ENCODE measurements at places on chromosomes 2 and 18.

DNA sequence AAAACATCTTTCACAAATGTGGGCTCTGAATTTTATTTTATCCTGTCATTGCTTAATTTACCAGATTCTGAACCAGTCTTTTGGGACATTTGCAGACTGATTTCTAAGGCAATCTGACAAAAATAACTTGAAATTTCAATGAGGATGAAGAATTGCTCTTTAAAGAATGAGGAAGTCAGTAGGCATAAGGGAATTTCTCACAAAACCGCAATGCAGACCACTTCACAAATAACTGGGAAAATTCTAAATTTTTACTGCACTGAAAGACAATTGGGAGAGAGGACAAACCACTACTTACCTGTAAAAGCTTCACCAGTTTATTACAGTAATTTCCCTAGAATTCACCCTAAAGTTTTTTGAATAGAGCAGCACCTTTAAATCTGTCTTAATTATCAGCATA lies 736.3 kb downstream of the NRXN1 start:
- DNase-seq, result no peak

- DNase-seq, result no peak
Observed at GRCh38 chr2:197294260-197294659, 16.3 kb downstream of the ANKRD44 start.

DNA sequence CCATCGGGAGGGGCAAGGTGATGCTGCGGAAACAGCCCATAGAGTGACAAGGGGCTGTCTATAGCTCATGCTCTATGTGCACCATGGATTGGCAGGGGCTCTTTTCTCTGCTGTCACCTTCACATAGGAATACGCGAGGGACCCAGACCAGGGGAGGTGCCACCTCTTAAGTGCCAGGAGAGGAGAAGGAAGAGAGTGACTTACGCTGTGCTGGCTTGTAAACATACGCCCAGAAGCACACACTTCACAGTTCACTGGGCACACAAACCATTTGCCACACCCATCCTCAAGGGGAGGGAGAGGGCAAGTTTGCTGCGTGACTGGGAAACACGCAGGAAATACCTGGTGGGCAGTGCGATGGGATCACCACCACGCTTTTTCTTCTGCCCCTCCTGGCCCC lies 65.1 kb upstream of the GPR45 start:
- no peak for DNase-seq

DNA sequence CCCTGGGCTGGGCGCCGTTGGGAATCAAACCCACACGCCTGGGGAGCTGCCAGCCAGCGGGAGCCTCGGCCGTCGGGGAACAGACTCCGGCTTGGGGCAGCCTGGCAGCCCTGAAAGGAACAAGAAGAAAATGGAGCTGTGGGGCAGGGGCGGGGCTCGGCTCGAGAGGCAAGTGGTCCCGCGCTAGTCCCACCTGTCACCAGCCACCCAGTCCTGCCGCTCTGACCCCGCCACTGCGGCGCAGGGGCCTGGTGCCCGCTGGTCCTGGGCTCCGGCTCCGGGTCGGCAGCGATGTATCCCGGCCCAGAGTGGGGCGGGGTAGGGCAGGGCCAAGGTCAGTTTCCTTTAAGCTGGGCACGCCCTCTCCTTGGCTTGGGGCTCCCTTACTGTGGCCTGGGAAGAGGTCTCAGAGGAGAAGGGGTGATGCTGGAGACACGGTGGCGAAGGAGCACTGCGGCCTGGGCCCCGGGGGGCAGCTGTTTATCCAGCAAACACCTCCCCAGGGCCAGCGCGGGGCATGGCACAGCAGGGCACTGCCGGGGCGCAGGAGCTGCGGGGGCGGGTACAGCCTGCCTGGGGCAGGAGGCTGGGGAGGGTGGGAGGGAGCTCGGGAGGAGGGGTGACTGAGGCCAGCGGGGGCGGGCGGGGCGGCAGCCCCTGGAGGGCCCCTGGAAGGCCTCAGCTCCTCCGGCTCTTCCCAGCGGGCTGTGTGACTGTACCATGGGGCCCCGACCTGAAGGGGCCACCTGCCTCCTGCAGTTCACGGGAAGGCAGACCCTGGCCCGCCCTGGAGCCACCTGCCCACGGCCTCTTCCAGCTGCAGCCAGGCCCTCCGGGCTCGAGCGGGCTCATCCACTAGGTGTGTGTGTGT lies 15.6 kb downstream of the ODC1 start:
- DNase-seq, result no peak

DNA sequence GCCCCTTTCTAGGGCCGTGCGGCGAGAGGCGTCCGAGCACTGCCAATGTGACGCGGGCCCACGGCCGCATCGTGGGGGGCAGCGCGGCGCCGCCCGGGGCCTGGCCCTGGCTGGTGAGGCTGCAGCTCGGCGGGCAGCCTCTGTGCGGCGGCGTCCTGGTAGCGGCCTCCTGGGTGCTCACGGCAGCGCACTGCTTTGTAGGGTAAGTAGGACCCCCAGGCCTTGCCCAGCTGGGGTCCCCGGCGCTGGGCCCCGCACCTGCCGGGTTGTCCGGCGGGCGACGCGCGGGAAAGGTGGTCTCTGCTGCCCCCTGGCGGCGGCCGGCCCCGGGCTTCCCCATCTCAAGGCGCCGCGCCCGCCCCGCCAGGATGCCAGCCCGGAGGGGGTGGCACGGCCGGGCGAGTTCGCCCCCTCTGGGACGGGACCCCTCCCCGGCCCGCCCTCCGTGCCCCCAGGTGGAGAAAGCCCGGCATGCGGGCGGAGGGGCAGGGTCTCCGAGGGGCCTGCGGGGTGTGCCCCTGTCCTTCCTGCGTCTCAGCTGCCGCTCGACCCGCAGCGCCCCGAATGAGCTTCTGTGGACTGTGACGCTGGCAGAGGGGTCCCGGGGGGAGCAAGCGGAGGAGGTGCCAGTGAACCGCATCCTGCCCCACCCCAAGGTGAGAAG lies 1.9 kb downstream of the PRSS56 start:
- no peak for DNase-seq
